ENCODE measurements at places on chromosomes 12 and 14.

GRCh38 chr12:98403385-98403784, 112.0 kb upstream of the TMPO start:
- no peak for DNase-seq

DNA sequence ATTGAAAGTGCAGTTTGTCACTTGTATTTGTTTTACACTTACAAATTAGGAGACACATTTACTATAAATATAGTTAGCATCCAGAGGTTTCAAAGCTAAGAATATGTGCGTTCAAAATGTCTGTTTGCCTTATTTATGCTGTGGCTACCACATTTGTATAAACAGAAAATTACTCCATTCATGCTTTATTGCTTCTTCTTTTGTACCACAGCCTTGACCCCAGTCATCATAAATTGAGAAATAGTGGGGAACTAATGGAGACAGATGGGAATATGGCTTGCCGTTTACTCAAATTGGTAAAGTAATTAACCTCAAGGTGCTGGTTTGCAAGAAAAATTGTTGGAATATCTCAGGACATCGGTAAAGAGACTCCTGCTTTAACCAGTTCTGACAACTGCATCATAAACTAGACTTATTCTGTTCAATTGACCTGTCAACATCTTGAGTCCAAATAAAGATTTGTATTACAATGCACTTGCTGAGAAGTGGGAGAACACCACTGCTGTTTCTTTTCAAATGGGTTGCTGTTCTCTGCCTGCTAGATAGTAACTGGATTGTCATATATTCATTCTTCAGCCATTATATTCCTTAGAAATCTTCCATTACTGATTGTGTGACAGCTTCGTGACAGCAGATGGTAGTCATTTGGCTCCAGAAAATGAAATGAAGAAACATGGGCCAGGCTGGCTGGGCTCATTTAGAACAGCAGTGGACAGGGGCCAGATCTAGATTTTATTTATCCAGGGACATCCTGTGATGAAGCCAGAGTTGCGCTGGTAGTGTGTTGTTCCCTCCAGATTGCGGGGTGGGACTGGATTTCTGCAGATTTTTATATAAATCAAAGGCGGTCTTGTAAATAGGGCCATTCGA, 354.4 kb downstream of the EGLN3 start:
- DNase-seq = no peak

GRCh38 chr12:3228552-3228951, 151.4 kb downstream of the TSPAN9 start:
- no peak for DNase-seq

DNA sequence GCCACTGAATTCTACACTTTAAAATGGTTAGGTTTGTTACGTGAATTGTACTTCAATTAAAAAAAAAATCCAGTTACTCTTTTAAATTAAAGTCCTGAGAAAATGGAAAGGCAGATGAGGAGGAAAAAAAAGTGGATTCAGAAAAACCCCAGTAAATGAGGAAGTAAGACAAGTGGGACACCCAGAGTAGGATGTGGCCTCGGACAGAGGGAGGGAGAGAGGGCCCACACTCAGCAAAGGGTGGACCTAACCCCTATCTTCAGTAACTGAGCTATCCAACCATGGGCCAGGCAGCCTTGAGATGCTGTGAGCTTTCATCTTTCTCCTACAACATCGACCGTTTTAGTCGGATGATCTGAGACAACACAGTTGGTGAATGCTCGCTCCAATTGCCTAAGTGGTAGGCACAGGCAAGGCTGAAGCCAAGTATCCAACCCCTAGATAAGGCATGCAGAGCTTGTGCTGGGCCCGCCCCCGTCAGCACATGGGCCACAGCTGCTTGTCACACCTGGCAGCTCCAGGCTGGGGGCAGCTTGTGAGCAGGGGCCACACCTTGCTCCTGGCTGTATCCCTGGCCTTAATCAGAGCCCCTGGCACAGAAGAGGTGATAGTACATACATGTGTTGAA, 142.1 kb downstream of the TTC7B start:
- no peak for DNase-seq

DNA sequence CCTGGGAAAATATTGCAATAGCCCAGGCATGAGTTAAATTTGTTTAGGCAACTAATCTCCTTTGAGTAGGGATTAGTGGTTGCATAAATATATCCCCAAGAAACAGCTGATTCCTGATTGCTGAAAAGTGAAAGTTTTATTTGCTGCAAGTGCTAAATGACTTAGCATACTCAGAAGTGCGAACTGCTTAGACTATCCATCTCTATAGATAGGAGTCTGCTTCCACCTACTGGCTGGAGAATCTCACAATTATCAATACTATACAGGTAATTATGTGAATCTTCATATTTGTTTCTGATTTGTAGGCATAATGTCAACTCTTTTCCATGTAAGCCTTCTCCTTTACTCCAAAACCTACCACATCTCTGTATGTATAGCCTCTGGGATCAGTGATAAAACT, 12.0 kb upstream of the SLCO1B3 start:
- no peak for DNase-seq

- no peak for DNase-seq
Observed at GRCh38 chr14:95307402-95308041, 12.2 kb downstream of the CLMN start.

GRCh38 chr12:63706336-63706735, 38.0 kb upstream of the DPY19L2 start:
- DNase-seq = no peak

- DNase-seq = no peak
Observed at GRCh38 chr14:35412272-35413056, 7.9 kb upstream of the NFKBIA start.

DNA sequence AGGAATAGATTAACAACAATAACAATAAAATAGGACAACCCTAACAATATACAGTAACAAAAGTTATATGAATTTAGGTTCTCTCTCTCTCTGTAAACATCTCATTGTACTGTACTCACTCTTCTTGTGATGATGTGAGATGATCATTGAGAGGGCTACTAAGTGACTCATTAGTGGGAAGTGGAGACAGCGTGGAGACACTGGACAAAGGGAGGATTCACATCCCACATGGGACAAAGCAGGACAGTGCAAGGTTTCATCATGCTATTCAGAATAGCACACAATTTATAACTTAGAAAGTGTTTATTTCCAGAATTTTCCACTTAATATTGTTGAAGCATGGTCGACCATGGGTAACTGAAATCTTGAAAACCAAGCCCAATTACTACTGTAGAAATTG, 26.0 kb upstream of the SPATA7 start:
- no peak for DNase-seq

- no peak for DNase-seq
Observed at GRCh38 chr12:66387117-66387516, 84.8 kb downstream of the HELB start.

- no peak for DNase-seq
Observed at GRCh38 chr12:110426406-110426805, 22.9 kb upstream of the ANAPC7 start.

Measured in AG04449 (cell line).